ENCODE measurements at places on chromosomes 2 and 18. TPM values are rescaled to one million over a fixed set of nuclear protein-coding genes. Genes with fewer than 3 reads are reported as not detected.

DNA sequence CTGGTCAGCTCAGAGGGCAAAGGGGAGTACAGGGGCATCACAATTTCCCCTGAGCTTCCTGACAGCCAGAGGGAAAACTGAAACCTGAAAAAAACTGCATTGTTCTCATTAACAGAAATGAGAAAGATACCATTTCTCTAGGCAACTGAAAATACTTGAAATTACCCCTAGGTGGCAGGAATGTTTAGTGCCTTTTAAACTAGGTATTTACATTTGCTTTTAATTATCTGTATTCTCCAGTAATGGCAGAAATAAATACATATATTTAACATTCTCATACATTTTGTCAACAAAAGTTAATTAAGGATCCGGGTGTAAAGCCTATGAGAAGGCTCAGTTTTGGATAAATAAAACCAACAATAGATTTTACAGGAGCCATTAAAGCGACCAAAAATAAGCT is 34.5 kb downstream of the RPL31 start:
- DNase-seq: no peak

- DNase-seq: no peak
Observed at GRCh38 chr2:196591621-196592022, 47.9 kb upstream of the CCDC150 start.

DNA sequence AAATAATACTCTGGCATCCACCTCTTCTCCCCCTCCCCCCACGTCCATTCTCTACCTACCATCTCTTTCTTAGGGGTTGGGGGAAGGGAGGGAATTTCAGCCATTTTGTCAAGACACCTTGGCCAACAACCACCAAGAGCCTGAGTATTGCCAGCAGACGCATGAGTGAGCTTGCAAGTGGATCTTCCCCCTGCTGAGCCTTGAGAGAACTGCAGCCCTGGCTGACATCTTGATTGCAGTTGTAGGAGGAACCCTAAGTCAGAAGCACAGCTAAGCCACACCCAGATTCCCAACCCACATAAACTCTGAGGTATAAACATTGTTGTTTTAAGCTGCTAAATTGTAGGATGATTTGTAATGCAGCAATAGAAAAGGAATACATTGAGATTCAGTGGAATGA is 165.6 kb downstream of the TMEFF2 start:
- DNase-seq: no peak

DNA sequence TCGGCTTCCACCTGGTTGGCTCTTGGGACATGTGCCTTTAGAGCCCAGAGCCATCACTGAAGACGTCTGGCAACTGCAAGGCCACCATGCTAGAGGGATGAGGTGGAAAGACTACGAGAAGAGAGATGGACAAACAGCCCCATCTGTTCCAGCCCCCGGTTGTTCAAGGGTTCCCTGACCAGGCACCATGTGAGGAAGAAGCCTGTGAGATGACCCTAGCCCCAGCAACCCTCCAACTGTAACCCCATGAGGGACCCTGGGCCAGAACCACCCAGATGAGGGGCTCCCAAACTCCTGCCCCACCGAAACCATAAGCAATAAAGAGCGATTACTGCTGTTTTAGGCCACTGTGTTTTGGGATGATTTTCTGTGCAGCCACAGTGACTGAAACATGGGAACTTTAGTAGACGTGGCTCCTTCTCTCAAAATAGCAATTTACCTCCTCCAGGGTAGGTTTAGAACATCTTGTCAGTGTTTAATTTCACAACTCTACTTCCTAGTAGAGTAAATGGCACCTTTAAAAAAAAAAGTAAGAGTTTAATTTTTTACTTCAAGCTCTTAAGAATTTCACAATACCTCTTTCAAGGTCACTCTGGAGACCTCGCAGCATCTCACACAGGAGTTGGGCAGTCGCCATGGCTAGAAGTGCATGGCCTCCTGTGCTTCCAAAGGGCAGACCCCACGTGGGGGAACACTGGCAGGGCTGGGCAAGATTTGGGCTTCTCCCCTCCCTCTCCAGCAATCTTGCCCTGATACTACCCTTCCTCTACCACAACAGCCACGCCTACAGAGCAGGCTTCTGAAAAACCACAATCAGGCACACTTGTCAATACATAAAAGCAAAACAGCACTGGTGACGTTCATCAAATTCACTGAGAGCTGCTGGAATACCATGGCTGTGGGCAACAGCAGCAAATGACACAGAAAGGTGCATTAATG is 48.8 kb downstream of the TMEM163 start:
- peak; percentile 32 for DNase-seq

- no peak for DNase-seq
Observed at GRCh38 chr2:140589273-140589672, 1541.5 kb downstream of the LRP1B start.

GRCh38 chr2:40343902-40344301 is 108.0 kb downstream of the SLC8A1 start:
- DNase-seq: no peak

Gene ANKRD30BL
- not detected for total RNA-seq

Gene MROH2A
- total RNA-seq: 20.4 TPM

Gene FAHD2B
- total RNA-seq: 4.2 TPM

Gene FABP1
- total RNA-seq: not detected
